BJ (cell line): ENCODE measurements at places on chromosomes 6 and 20. TPM values are rescaled to one million over a fixed set of nuclear protein-coding genes. Genes with fewer than 3 reads are reported as not detected.

The RAET1L gene
- not detected in 2 replicates for polyA plus RNA-seq

The GJE1 gene
- polyA plus RNA-seq: not detected in 2 replicates

The LRP11 gene
- 26.3 and 32.6 TPM in 2 replicates for polyA plus RNA-seq

The HCRTR2 gene
- not detected in 2 replicates for polyA plus RNA-seq

The RAMACL gene
- polyA plus RNA-seq: 0.26 and 0.32 TPM in 2 replicates
